ENCODE measurements at places on chromosomes 11 and 22.

GRCh38 chr11:79249295-79249993, 191.4 kb downstream of the TENM4 start:
- DNase-seq = no peak

- DNase-seq = no peak
Observed at GRCh38 chr22:26527574-26528465, 15.5 kb upstream of the TFIP11 start.

GRCh38 chr22:47370448-47371262, 608.2 kb downstream of the TBC1D22A start:
- DNase-seq = no peak

DNA sequence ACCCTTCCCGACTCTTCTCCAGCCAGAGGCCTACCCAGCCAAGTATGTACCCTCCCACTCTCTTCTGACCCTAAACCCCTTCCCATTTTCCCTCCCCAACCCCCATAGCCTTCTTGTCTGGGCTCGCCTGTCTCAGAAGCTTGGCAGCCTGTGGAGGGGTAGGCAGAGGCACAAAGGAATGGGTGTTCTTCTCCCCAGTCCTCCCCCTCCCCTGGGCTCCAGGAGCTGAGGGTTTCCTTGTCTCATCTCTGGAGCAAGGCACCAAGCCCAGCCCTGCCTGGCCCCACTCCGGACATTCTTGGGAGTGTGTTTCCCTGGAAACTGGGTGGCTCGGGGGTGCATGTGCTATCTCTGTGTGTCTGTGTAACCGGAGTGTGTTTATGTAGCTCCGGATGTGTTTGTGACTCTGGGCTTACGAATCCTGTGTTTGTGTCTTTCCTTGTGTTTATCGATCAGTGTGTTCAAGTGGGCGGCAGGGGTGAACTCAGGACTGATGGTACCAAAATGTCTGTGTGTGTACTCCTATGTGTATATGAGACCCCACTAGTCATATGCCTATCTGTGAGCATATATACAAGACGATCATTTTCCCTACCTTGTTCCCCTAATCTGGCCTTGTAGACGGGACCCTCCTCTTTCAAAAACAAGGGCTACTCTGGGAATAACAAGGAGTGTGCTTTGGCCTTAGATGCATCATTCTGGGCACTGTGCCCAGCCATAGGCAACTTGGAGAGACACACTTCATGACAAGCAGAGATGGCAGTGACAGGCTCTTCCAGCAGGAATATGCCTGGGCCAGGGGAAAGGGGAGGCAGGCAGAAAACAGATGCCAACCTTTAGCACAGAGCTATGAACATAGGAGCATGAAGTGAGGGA, 10.9 kb downstream of the PHLDB1 start:
- no peak for DNase-seq

GRCh38 chr22:39638958-39639357, 68.4 kb downstream of the CACNA1I start:
- DNase-seq = no peak

- no peak for DNase-seq
Observed at GRCh38 chr11:123760894-123761293, 6.6 kb upstream of the OR6X1 start.

GRCh38 chr11:68532727-68533369, 72.3 kb downstream of the PPP6R3 start:
- DNase-seq = no peak

DNA sequence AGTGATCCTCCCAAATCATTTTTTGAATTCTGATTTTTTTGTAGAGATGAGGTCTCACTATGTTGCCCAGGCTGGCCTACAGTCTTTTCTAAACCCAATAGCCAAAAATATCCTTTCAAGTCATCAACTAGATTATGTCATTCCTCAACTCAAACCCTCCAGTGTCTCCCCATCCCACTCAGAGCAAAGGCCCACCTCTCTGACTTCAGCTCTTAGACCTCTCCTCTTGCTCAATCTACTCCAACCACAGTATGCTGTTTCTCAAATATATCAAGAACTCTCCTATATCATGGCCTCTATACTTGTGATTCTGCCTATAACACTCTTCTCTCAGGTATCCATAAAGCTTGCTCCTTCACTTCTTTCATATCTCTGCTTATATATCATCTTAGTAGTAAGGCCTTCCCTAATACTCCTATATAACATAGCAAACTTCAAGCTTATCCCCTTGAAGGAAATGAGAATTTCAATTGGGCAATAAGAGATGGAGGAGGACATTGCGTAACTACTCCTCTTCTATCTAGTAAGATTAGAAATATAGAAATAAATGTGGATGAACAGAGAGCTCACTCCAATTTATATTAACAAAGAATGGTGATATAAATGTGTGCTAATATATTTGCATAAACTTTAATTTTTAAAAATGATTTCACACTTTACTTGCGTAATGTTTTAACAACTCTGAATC, 24.5 kb downstream of the DLG2 start:
- DNase-seq = no peak

DNA sequence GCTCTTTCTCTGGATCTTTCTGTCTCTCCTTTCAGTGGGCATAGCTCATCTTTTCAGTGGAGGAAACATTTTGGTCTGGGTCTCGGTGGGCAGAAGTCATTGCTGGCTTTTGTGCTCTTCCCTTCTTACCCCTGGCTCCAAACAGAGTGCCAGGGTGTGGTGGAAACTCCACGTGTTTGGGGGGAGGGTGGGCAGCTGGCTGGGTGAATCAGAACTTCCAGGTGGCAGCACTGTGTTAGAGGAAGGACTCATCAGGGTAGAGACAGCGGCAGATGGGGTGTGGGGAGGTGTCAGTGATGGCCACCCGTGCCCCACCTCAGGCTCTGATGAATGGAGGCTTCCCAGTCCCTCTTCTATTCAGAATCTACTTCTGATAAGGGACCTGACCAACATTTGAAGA, 114.0 kb downstream of the GRIK4 start:
- DNase-seq = no peak

GRCh38 chr11:104148074-104148473, 15.9 kb downstream of the PDGFD start:
- no peak for DNase-seq

DNA sequence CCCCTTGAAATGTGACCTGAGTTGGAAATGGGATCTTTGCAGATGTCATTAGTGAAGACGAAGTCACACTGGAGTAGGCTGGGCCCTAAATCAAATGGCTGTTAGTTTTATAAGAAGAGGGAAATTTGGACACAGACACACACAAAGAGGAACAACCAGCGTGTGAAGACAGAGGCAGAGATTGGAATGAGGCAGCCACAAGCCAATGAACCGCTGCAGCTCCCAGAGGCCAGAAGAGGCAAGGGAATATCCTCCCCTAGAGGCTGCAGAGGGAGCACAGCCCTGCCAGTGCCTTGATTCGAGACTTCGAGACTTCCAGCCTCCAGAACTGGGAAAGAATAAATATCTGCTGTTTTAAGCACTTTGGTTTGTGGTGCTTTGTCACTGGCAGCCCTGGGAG, 484.5 kb downstream of the MN1 start:
- no peak for DNase-seq

DNA sequence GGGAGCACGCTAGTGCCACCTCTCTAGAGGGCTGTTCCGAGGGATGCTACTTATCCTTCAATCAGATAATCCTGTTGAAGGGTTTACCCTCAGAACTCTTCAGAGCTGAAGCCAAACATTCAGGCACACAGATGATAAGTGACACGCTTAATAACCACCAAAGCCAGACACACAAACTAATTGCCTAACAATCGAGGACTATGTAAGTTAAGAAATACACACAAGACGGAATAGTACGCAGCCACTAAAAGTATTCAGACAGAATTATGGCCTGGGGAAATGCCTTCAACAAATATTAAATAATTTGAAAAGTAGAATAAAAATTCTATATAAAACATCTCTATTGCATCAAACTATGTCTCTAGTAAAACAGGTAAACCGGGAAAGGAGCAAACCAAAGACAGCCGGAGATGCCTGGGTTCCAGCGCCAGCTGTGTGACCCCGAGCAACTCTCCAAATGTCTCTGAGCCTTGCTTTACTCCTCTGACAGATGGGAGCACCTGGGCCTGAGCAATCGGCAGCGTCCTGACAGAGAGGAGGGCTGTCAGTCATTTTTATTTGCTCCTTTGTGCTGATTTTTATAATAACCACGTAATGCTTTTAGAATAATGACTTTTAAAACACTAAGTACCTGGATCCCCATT, 11.3 kb downstream of the LRFN4 start:
- no peak for DNase-seq

DNA sequence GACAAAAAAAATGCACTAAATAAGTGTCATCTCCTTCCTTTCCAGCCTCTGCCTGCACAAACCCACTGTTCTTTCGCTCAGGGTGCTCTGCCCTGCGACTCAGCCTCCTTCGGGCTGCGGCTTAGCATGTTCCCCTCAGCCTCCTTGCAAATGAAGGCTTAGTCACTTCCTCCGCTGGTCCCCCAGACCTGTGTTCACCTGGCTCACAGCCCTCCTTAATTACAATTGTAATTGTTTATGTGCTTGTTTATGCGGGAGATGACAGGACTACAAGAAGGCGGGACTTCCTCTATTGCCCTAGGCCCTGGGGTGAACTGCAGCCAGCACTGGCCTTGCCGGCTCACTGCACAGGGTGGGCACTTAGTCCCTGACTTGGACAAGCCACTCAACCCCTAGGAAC, 303.6 kb downstream of the KIRREL3 start:
- DNase-seq = no peak

GRCh38 chr11:103929170-103929903, 107.1 kb upstream of the DDI1 start:
- DNase-seq = no peak

GRCh38 chr11:131833366-131833765, 463.0 kb downstream of the NTM start:
- no peak for DNase-seq

GRCh38 chr11:72263361-72263760, 19.4 kb upstream of the PHOX2A start:
- DNase-seq = no peak

DNA sequence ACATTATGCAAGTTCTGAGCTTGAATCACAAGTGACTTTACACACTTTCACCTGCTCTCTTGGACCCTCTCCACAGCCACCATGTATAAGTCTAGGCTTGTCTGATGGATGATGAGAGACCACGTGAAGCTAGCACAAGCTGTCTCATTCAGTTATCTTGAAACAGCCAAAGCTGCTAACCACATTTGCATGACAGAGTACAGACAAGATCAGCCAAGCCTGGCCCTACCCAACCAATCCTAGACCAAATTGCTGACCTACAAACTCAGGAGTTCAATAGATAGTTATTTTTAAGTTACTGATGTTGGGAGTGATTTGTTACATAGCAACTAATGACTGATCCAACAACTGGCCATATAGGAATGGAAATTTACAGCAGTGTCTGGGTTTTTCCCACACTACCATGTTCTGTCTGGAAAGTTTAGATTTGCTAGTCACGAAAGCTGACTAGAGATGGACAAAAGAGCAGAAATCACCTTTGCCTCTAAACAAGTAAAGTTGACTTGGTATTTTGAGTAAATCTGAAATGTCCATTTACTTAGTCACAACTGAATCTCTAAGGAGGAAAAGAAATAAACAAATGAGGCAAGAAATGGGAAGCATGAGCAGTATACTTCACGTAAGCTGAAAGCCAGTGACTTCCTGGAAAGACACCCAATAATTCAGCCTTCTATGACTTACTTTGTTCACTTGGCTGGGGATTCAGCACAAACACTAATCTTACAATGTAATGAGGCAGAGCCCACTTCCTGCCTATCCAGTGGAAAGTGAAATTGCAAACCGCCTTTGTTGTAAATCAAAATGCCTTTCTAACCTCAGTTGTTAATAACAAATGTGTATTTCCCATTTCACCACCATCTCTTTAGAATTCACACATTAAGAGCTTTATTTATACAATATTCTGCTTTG, 101.7 kb downstream of the FAM181B start:
- no peak for DNase-seq

DNA sequence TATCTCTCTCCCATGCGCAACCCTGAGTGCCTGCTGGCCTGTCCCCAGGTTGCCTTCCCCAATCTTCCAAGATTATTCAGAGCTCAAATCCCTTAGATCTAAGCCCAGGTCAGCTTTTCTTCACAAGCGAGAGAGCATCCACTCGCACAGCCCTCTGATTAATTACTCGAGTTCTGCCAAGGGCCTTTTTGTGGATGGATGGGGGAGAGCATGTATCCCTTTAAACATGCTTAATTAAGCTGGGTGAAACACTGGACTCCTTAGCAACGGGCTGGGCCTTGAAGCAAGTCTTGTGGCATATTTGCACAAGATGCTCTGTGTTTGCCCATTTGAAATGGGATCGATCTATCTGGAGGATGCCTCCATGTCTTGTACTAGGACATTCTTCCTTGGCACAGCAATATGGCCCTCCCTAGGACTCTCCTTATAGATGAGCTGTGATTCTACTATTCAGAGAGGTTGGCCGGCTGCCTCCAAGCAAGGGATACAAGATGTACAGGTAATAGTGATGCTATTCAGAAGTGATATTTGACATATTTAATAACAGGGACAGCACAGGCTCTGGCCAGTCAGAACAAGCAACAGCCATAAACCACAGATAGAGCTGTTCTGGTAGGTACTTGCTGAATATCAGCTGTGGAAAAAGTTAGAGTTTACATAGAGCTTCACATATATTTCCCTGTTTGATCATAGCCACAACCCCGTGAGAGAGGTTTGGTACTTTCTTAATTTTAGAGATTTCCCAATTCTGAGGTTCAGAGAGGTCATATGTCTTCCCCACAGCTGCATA, 125.6 kb downstream of the CSNK2A3 start:
- no peak for DNase-seq

DNA sequence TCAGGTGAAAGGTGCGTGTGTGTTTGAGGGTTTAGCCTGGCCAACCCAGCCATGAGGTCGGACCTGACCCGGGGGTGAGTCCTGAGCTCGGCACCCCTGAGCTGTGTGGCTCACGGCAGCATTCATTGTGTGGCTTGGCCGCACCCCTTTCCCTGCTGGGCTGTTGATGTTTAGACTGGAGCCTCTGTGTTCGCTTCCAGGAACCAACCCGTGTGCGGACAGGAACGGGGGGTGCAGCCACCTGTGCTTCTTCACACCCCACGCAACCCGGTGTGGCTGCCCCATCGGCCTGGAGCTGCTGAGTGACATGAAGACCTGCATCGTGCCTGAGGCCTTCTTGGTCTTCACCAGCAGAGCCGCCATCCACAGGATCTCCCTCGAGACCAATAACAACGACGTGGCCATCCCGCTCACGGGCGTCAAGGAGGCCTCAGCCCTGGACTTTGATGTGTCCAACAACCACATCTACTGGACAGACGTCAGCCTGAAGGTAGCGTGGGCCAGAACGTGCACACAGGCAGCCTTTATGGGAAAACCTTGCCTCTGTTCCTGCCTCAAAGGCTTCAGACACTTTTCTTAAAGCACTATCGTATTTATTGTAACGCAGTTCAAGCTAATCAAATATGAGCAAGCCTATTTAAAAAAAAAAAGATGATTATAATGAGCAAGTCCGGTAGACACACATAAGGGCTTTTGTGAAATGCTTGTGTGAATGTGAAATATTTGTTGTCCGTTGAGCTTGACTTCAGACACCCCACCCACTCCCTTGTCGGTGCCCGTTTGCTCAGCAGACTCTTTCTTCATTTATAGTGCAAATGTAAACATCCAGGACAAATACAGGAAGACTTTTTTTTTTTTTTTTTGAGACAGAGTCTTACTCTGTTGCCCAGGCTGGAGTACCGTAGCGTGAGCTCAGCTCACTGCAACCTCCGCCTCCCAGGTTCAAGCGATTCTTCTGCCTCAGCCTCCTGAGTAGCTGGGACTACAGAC, 53.9 kb upstream of the PPP6R3 start:
- DNase-seq = no peak

Data from stimulated activated CD4-positive, alpha-beta T cell treated with anti-CD3 and anti-CD28 coated beads, TNF-alpha, amount 100 ng/mL, for 48 hours (primary cell).